ENCODE measurements at places on chromosomes 6 and 20. TPM values are rescaled to one million over a fixed set of nuclear protein-coding genes. Genes with fewer than 3 reads are reported as not detected.

The SEMG1 gene
- not detected for total RNA-seq

The PPP1R11 gene
- total RNA-seq = 38.3 TPM

DNA sequence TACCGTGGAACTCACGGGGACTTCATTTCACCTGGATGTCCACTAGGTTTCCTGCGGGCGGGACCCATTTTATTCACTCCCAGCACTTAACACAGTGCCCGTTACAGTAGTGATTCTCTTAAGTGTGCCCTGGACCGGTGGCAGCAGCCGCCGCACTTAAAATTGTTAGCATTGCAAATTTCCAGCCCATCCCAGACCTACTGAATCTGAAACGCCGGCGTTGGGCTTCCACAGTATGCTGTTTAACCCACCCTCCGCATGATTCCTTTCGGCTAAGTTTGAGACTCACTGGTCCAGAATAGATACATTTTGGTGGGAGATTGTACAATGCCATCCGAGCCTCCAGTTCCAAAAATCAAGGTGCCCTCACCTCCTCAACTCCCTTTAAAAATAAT, 967 bp downstream of the SMPDL3A start:
- peak; percentile 61 for DNase-seq

DNA sequence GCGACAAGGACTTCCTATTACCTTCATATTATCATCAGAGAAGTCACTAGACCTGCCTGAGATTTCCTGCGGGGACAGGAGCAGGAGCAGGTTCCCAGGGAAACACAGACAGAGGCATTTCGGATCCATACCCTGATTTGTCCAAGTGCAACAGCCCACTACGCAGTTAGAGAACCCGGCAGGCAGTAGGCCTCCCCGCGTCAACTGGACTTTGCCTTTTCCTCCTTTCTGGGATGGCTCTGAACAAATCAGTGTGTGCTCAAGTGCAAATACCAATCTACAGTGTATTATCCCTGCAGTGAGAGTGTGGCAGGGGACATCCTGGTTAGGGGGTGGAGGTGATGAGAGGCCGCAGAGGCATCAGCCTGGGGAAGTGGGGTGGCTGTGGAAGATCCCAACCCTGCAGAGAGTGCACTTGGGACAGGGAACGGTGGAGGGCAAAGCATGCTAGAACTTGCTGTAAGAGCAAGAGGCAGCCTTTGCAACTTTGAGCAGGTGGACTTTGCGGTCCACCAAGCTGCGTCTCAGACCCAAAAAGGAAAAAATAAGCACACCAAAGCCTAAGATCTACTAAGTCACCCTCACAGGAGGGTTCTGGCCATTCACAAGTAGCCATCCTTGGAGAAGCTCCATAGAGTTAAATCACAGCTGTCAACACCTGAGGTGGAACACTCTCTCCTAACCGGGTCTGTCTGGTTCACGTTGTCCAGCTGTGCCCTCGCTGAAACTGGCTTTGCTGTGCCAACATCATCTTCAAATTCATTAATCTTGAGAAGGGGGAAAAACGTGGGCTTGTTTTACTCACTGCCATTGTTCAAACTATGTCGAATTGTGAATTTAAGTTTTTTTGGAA, 159.1 kb downstream of the ZDHHC14 start:
- DNase-seq = no peak

DNA sequence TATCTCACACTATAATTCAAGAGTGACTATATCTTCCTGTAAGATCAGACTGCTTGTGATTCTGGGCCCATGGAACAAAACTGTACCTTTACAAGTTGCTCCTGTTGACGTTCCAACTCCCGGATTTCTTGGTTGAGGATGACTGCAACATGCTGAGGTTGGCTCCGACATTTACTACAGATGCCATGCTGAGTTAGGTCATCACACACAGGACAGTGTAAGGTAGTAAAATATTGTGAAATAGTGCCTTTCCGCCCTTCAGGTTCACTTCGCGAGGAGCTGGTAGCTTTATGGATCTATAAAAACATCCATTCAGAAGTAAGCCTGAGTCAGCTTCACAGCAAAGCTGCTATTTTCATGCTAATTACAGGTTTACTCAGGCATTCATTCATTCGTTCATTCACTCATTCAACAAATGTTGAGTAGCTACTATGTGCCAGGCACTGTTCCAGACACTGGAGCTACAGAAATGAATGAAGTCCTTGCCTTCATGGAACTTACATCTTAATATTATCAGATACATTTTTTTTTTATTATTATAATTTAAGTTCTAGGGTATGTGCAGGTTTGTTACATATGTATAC, 175.7 kb downstream of the REV3L start:
- no peak for DNase-seq

DNA sequence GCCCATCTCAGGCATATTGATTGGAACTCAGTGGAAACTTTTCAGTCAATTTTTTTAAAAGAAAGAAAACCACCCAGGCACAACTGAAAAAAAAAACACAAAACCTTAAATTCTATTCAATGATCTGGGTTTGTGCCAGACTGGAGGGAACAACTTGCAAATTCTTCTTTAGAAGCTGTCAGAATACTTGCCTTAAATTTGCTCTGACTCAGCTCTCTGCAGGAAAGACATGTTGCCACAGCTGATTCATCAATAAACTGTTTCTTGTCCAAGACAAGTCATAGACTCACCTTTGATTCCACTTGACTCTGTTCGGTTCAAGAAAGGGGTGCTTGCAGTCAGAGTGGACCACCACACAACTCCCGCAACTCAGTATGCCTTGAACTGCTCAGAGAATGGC, 117.8 kb upstream of the F13A1 start:
- DNase-seq = no peak

DNA sequence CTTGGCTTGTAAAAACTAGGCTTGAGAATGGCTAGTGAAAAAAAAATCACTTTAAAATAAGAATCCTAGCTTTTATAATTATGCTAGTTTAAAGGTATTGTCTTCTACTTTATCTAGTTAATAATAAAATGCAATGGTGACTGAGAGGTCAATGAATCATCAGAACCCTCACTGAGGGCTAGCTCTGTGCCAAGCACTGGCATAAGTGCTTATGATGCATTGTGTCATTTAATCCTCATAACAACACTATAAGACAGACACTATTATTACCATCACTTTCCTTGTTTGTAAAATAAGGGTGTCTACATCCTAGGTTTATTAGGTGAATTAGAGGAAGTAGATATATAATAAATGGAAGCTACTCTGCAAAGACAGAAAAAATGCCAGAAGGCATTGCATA, 144.3 kb downstream of the F13A1 start:
- no peak for DNase-seq

DNA sequence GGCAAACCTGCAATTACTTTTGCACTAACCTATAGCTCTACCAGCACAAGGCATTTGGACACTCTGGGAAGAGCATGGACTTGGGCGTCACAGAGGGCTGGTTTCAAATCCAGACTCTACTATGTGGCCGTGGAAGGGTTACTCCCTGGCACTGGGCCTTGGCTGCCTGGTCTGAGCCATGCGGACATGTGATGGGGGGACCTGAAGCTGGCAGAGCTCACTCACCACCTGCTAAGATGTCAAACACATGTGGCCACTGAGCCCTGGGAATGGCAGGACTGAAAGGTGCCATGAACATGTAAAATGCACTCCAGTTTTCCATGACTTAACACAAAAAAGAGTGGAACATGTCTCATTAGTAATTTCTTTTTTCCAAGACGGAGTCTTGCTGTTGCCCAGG, 23.7 kb downstream of the VSTM2L start:
- DNase-seq = no peak

The DEFB132 gene
- total RNA-seq = not detected

The DBNDD2 gene
- 49.0 TPM for total RNA-seq

The COL9A1 gene
- total RNA-seq = 1.6 TPM

DNA sequence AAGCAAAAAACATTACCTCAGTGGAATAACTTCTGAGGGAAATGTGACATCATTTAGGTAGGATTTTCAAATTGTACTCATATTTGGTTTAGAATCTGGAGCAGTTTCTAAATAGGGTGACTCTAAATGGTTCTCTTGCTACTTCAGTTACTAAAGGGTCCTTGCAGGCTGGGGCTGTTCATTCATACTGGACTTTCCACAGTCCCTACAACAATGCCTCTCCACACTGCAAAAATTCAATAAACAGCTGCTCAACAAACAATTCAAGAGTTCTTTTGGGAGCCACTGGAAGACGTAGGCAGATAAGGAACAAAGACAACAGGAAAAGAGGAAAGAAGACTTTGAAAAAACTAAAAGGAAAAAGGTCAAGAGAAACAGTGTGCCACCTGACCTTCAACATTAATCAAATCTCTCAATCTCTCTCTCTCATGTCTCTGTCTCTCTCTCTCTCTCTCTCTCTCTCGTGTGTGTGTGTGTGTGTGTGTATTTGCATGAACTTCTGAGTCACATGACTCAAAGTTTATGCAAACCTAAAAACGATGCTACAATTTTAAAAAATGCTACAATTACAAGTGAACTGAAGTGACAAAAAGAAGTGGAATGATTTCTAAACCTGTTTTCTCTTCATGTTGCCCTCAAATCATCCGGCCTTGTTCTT, 14.5 kb downstream of the NOL7 start:
- no peak for DNase-seq

GRCh38 chr6:100673641-100674040, 207.5 kb downstream of the ASCC3 start:
- no peak for DNase-seq

The EFHC1 gene
- total RNA-seq = 38.7 TPM

DNA sequence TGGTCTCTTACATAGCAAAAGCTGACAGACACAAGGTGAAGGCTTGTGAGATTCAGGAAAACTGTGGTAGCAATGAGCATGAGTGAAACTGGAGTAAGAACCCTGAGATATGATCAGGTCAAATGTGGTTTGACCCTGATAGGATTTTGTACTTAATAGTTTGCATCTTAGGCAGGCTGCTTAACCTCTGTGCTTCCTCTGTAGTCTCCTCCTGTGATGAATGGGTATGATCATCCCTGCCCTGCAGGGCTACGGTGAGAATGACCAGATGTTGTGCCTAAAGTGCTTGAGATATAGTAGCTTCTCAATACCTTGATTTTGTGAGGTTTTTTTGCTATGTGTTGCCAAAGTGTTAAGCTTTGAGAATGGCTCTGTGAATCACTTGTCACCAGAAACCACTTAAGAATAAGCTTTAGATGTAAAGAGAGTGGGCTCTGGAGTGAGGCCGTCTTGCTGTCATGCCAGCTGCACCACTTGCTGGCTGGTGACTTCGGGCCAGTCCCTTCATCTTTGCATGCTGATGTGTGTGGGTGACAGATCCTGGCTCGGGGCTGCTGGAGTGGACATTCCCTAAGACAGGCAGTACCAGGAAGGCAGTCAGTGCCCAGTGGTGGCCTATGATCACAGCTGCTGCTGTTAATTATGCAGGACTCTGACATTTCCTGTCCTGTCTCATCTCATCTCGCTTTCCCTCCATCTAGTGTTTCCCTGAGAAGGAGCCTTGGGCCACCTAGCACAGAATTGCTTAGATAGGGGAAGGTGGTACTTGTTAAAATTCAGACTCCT, 254.7 kb downstream of the NFATC2 start:
- no peak for DNase-seq

- no peak for DNase-seq
Measured at GRCh38 chr20:53693262-53693871, 99.7 kb upstream of the ZNF217 start.

- peak; percentile 80 for DNase-seq
Measured at GRCh38 chr6:75748743-75749538, at the start of gene MYO6. TSS of gene MYO6 (plus strand) at chr6:75749239. CDS start at chr6:75817548, 68,309 bp downstream.

- no peak for DNase-seq
Measured at GRCh38 chr6:82217018-82217586, 30.4 kb downstream of the IBTK start.

The KHDC1L gene
- total RNA-seq = not detected

GRCh38 chr20:34891166-34892062, 15.0 kb downstream of the ACSS2 start:
- DNase-seq = no peak

GRCh38 chr6:33791620-33792019, 2.7 kb upstream of the LEMD2 start:
- DNase-seq = no peak

DNA sequence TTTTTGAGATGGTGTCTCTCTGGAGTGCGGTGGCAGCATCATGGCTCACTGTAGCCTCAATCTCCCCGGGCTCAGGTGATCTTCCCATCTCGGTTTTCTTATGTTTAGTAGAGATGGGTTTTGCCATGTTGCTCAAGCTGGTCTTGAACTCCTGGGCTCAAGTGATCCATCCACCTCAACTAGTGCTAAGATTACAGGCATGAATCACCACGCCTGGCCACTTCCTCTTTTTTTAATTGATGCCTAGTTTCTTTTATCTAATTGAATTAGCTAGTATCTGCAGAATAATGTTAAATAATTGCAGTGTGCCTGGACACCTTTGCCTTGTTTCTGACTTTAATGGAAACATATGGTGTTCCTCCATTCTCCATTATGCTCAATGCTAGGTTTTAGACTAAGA, 38.4 kb upstream of the SLC22A16 start:
- no peak for DNase-seq

The BMP5 gene
- total RNA-seq = 1.3 TPM

GRCh38 chr20:14407336-14407735, 69.9 kb upstream of the FLRT3 start:
- DNase-seq = no peak

DNA sequence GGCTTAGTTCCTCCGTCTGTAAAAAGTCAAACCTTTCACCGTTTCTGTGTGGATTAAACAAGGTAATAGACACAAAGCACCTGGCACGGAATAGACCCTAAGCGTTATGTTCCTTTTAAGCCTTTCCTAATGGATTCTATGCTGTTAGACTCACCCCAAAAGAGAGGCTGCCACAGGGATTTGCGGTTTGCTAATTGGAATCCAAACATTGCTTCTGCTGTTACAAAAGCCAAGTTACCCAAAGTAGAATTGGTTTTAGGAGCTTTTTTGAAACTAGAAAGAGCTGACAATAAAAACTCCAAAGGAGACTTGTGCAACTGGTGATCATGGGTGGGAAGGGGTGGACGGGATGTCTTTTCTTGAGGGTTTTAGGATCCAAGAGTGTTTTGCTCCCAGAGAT, 178.0 kb downstream of the BMP7 start:
- no peak for DNase-seq

DNA sequence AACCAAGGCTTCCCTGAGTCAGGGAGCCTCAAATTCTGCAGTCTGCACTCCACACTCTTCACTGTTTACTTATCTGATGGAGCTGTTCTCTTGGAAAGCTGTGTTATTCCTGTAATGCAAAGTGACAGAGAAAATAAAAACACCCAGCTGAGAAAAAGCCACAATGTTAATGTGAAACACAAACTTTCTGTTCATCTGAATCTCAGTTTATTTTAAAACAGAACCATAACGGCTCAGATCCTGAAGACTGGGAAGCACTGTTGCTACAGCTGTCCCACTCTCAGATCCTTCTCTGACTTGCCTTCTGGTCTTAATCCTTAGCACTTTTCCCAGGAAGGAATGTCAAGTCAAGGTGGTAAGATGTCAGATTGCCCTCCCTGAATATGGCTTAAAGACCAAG, 736.6 kb downstream of the DHX35 start:
- DNase-seq = no peak

GRCh38 chr20:48530957-48531356, 296.8 kb downstream of the PREX1 start:
- DNase-seq = no peak

Measured in sciatic nerve (tissue), 2 donors.